HepG2 (cell line): ENCODE measurements at places on chromosomes 11 and 22. TPM values are rescaled to one million over a fixed set of nuclear protein-coding genes. Genes with fewer than 3 reads are reported as not detected.

FAM180B gene
- 0.40 and 0.42 TPM in 2 replicates for total RNA-seq

- no peak overlapping the region for H3K4me3 ChIP-seq
- H3K4me1 ChIP-seq: no peaks in the 10 kb centered on the region
- DNase-seq: peak; percentile 23
- no peaks in the 10 kb centered on the region; the same call in 1 of the 2 replicates for H3K27me3 ChIP-seq
Observed at GRCh38 chr11:60251485-60252212, 8.7 kb upstream of the MS4A4E start.

GRCh38 chr22:49015459-49015858 lies 812.2 kb downstream of the BRD1 start:
- no peaks in the 10 kb centered on the region for H3K36me3 ChIP-seq
- H3K27ac ChIP-seq: no peak overlapping the region
- H3K27me3 ChIP-seq: peaks cover 84% of the 10 kb centered on the region
- DNase-seq: no peak
- H3K4me1 ChIP-seq: peaks cover 17% of the 10 kb centered on the region

DNA sequence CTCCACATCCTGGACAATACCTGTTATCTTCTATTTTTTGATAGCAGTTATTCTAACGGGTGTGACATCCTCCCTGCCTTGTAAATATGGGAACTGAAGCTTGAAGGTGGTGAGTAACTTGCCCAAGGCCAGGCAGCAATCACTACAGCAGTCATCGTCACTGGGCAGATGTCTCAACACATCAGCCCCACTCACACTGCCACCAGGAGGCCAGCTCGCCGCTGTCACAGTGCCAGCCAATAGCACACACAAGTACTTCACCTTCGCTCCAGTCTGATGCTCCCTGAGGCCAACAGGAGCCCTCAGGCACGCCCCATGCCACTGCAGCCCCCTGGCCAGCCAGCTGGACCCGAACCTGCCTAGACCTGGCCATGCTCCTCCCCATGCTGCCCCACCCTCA lies 4.9 kb upstream of the TTLL1 start:
- H3K36me3 ChIP-seq: no peaks in the 10 kb centered on the region
- no peak overlapping the region for H3K4me3 ChIP-seq
- DNase-seq: peak; percentile 78
- H3K27me3 ChIP-seq: no peaks in the 10 kb centered on the region
- no peak overlapping the region for H3K27ac ChIP-seq

SLCO2B1 gene
- total RNA-seq: 7.6 and 15.3 TPM in 2 replicates

DNA sequence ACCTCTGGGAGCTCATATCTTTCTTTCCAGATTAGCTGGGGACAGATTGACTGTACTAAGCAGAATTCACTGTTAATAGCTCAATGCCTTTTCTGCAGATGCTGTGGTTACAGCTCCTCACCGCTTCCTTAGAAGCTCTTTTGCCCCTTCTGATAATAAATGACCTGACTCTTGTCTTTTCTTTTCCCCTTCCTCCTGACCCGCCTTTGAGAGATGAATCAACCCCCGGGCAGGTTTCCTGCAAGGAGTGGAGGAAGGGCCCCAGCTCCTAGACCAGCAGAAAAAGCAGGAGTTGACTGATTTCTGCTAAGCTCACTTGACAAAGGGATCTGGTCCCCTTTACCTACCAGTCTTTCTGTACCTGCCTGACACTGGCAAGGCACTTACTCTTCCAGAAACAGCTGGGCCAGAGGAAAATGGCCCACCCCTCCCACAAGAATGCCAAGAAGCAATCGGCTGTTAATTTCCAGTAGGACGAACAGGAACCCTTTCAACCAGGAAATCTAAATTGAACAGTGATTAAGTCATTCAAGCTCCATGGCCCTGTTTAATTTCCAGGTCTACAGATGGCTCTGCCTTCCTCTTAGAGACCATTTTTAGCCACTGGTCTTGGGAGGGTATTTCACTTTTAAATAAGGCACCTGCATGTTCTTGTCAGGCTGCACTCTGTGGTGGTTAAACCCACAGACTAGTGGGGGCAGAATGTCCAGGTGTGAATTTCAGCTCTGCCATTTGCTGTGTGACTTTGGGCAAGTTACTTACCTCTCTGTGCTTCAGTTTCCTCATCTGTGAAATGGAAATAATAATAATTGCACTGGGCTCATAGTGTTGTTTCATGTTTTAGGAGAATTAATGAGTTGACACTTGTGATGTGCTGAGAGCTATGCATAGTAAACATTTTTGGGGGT lies 67.5 kb downstream of the PRR5L start:
- no peak overlapping the region for H3K4me3 ChIP-seq
- H3K27me3 ChIP-seq: no peaks in the 10 kb centered on the region; the same call in none of the 2 replicates
- no peaks in the 10 kb centered on the region for H3K36me3 ChIP-seq
- DNase-seq: no peak
- no peak overlapping the region for H3K27ac ChIP-seq

- no peaks in the 10 kb centered on the region for H3K27me3 ChIP-seq
- no peaks in the 10 kb centered on the region for H3K4me1 ChIP-seq
- no peak overlapping the region for H3K27ac ChIP-seq
- H3K4me3 ChIP-seq: no peak overlapping the region
Observed at GRCh38 chr11:113615098-113615497, 91.0 kb downstream of the TMPRSS5 start.

- DNase-seq: no peak
- no peak overlapping the region for H3K27ac ChIP-seq
- H3K4me3 ChIP-seq: no peak overlapping the region
- no peaks in the 10 kb centered on the region for H3K27me3 ChIP-seq
- peaks cover 9% of the 10 kb centered on the region; the same call in 1 of the 2 replicates for H3K4me1 ChIP-seq
Observed at GRCh38 chr11:20438637-20439036, 51.1 kb downstream of the PRMT3 start.

MPST gene
- total RNA-seq: 94.8 and 133 TPM in 2 replicates

CKAP5 gene
- total RNA-seq: 103 and 220 TPM in 2 replicates

DNA sequence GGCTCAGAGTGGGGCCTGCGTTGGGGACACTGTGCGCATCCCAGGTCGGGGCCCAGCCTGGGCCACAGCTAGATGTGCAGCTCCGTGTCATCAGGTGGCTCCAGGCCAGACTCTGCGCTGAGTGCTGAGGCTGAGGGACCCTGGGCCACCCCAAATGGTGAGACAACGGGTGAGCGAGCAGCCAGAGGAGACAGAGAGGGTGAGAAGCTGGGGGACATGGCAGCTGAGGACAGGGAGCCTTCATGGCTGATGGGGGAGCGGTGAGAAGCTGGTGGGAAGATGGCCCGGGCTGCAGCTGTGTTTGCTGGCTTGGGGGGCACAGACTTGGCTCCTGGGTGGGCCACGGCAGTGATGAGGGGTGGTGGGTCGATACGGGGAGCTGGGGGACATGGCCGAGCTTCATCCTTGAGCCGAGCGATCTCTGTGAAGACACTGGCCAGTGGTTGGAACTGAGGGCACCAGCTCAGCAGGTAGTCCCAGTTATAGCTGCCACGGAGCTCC lies 2.5 kb upstream of the TPP1 start:
- no peaks in the 10 kb centered on the region for H3K36me3 ChIP-seq
- H3K4me3 ChIP-seq: no peak overlapping the region; the same call in 1 of the 2 replicates
- no peak for DNase-seq

DNA sequence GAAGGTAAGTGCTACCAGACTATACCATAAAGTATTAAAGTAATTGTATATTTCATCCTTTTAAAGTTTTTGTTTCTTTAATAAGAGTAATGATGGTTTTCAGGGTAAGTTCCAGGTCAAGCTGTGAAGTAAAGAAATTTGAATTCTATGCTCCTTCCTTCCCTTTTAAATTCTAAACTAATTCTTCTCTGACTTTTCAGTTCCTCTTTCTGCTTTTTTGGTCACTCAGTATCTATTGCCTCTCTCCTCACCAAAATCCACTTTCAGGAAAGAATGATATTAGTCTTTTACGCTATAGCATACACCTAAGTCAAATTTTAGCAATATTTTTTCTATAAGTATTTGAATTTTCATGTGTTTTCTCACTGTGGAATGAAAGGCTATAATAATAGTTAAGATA lies 8.2 kb downstream of the MMP8 start:
- DNase-seq: no peak
- no peak overlapping the region for H3K27ac ChIP-seq
- no peaks in the 10 kb centered on the region; the same call in 1 of the 2 replicates for H3K27me3 ChIP-seq
- H3K4me1 ChIP-seq: no peaks in the 10 kb centered on the region

GRCh38 chr11:6315811-6316425 lies 4.4 kb downstream of the CAVIN3 start:
- no peaks in the 10 kb centered on the region for H3K36me3 ChIP-seq
- no peak overlapping the region for H3K4me3 ChIP-seq
- no peak overlapping the region for H3K27ac ChIP-seq
- peaks cover 1% of the 10 kb centered on the region; the same call in 1 of the 2 replicates for H3K27me3 ChIP-seq
- no peaks in the 10 kb centered on the region for H3K4me1 ChIP-seq

- no peak for DNase-seq
- peaks cover 1% of the 10 kb centered on the region for H3K27me3 ChIP-seq
- H3K4me1 ChIP-seq: no peaks in the 10 kb centered on the region
Observed at GRCh38 chr11:119895981-119896380, 167.0 kb upstream of the NECTIN1 start.

GRCh38 chr11:104625246-104625645 lies 273.0 kb downstream of the CASP12 start:
- H3K36me3 ChIP-seq: no peaks in the 10 kb centered on the region
- no peaks in the 10 kb centered on the region for H3K27me3 ChIP-seq
- no peak overlapping the region for H3K27ac ChIP-seq
- H3K4me3 ChIP-seq: no peak overlapping the region
- no peak for DNase-seq

GRCh38 chr11:19800162-19800561 lies 87.5 kb downstream of the NAV2 start:
- no peaks in the 10 kb centered on the region for H3K4me1 ChIP-seq
- no peak overlapping the region for H3K27ac ChIP-seq
- peaks cover 14% of the 10 kb centered on the region; the same call in 2 of the 3 replicates for H3K27me3 ChIP-seq

- no peaks in the 10 kb centered on the region for H3K36me3 ChIP-seq
- H3K27me3 ChIP-seq: no peaks in the 10 kb centered on the region; the same call in 1 of the 2 replicates
- no peak overlapping the region for H3K27ac ChIP-seq
- no peaks in the 10 kb centered on the region for H3K4me1 ChIP-seq
Observed at GRCh38 chr11:19105011-19105410, 12.0 kb upstream of the ZDHHC13 start.

GNAZ gene
- 22.3 and 22.8 TPM in 2 replicates for total RNA-seq

GRCh38 chr11:96045622-96046456 lies 121.9 kb upstream of the MTMR2 start:
- no peaks in the 10 kb centered on the region for H3K27me3 ChIP-seq
- DNase-seq: no peak
- peaks cover 30% of the 10 kb centered on the region for H3K4me1 ChIP-seq
- H3K27ac ChIP-seq: no peak overlapping the region

ENTHD1 gene
- total RNA-seq: not detected in 2 replicates

SELENOH gene
- total RNA-seq: 70.2 and 77.4 TPM in 2 replicates

GRCh38 chr11:18012122-18012905 lies 533 bp downstream of the SERGEF start:
- H3K27me3 ChIP-seq: no peaks in the 10 kb centered on the region; the same call in 2 of the 3 replicates
- H3K27ac ChIP-seq: peak overlapping the region; percentile 70
- H3K4me1 ChIP-seq: peaks cover 47% of the 10 kb centered on the region

GRCh38 chr11:110805756-110806155 lies 93.5 kb upstream of the ARHGAP20 start:
- no peaks in the 10 kb centered on the region for H3K27me3 ChIP-seq
- no peak for DNase-seq
- no peaks in the 10 kb centered on the region for H3K36me3 ChIP-seq
- no peaks in the 10 kb centered on the region for H3K4me1 ChIP-seq
- no peak overlapping the region for H3K27ac ChIP-seq

GRCh38 chr11:123265951-123266350 lies 70.9 kb upstream of the CLMP start:
- H3K4me1 ChIP-seq: no peaks in the 10 kb centered on the region
- no peak overlapping the region for H3K27ac ChIP-seq
- no peaks in the 10 kb centered on the region for H3K36me3 ChIP-seq
- no peak overlapping the region for H3K4me3 ChIP-seq
- DNase-seq: no peak
- H3K27me3 ChIP-seq: peaks cover 15% of the 10 kb centered on the region; the same call in 1 of the 3 replicates

DNA sequence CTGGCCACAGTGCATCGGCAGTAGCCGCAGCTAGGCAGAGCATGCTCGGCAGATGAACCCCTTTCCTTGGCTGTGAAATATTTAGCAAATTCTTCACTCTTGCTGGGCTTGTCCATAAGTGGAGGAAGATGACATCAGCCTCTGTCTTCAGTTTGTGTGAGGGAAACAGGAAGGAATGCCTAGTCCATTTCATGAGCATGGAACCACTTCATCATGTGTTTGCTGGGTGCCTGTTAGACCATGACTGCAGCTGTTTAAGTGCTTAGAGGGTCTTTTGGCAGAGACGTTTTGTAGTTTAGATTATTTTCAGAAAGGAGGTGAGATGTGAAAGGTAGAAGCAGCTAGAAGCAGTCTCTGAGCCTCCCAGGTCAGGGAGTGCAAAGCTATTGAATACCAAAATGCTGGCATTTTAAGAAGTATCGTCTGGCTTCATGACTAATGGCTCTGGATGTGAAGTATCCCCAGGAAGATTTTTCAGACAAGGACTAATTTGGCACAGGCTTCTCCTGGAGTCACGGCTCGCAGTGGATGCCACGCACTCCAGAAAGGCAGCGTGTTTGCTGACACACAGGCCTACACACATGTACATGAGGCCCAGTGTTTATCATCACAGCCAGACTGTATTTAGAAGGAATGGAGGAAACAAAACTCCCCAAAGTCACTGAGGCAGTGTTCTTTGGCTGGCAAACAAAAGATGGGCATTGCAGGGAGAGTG lies 43.1 kb upstream of the GRAMD1B start:
- no peak for DNase-seq
- no peak overlapping the region for H3K4me3 ChIP-seq
- H3K27ac ChIP-seq: no peak overlapping the region
- H3K27me3 ChIP-seq: peaks cover 2% of the 10 kb centered on the region; the same call in 1 of the 2 replicates
- no peaks in the 10 kb centered on the region for H3K4me1 ChIP-seq
- H3K36me3 ChIP-seq: no peaks in the 10 kb centered on the region

GRCh38 chr22:30238661-30239487 lies 7.7 kb downstream of the LIF start:
- peaks cover 42% of the 10 kb centered on the region for H3K4me1 ChIP-seq
- no peaks in the 10 kb centered on the region; the same call in 1 of the 2 replicates for H3K27me3 ChIP-seq
- no peak for DNase-seq
- H3K27ac ChIP-seq: no peak overlapping the region
- H3K36me3 ChIP-seq: no peaks in the 10 kb centered on the region
- H3K4me3 ChIP-seq: no peak overlapping the region

GRCh38 chr11:80412604-80413003 lies 971.8 kb upstream of the TENM4 start:
- H3K27me3 ChIP-seq: no peaks in the 10 kb centered on the region
- H3K36me3 ChIP-seq: no peaks in the 10 kb centered on the region
- H3K4me3 ChIP-seq: no peak overlapping the region
- H3K27ac ChIP-seq: no peak overlapping the region
- H3K4me1 ChIP-seq: no peaks in the 10 kb centered on the region
- no peak for DNase-seq
